ENCODE measurements at places on chromosomes 5 and 9.

DNA sequence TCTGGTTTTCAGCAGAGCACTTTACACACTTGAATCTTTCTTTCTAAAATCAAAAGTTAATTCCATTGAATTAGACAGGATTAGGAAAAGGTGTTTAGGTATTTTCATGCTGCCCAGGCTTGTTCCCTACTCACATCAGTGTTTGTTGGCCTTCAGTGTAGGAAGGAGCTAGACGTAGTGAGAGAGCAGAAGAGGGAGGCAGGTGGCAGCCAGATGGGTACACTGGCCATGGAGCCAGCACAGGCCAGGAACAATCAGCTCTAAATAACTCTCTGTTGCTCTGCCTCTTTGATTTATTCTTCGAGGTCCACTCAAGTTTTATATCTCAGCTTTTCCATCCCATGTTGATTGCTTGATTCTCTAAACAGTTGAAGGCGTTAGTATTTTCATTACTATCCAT is 529.6 kb downstream of the PSAT1 start:
- no peak for DNase-seq

DNA sequence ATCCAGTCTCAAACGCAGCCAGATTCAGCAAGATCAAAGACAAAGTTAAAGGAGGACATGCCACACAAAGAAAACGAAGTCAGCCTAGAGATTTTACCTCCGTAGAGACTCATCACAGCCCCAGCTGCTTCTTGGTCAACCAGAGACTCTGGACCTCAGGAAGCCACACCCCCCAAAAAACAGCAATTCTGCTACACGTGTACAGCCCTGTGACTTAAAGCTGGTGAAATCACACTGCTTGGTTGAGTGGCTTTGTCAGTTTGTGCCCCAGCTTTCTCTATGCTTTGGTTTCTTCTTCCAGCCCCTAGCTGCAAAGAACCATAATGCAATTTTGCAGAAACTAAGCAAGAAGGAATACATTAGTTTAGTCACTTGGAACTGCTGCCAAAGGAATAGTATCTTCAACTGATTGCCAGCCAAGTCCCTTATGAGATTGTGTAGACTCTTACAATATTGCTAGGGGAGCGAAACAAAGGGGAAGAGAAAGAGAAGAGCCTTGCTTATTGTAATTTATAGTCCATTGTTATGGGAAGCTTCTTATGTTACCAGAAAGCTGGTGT is 158.8 kb upstream of the ZNF462 start:
- no peak for DNase-seq

- no peak for DNase-seq
Observed at GRCh38 chr5:1390861-1391600, 46.1 kb upstream of the CLPTM1L start.

DNA sequence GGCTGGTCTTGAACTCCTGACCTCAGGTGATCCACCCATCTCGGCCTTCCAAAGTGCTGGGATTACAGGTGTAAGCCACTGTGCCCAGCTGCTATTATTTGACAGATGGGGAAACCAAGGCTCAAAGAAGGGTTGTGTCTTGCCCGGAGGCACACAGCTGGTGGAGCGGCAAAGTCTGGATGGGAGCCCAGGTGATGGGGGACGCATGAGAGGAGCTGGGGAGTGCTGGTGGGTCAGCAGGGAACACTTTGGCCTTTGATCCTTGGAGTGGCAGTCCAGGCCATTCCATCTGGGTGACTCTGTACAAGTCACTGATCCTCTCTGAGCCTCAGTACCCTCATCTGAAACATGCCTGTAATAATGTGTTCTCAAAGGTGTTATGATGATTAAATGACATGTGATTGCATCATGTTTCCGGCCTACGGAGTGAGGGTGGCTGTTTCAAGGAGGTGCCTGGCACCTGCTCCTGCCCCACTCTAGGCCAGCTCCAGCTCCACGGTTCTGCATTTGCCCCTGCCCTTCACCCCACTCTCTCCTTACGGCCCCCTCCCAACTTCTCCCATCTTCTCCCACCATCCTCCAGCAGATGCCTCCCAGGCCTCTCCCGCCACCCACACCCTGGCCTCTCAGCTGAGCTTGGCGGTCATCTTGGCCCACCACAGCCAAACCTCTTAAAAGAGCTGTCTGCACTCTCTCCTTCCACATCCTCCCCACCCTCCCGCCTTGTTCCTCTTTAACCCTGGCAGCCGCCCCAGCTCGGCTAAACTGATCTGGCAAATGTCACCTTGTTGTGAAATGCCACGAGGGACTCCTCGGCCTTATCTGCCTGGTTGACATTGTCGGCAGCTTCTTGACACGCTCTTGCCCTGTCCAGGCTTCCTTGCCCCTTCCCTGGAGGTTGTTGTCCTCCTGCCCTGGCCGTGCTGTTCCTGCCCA is 5.5 kb upstream of the DBN1 start:
- DNase-seq, result no peak

DNA sequence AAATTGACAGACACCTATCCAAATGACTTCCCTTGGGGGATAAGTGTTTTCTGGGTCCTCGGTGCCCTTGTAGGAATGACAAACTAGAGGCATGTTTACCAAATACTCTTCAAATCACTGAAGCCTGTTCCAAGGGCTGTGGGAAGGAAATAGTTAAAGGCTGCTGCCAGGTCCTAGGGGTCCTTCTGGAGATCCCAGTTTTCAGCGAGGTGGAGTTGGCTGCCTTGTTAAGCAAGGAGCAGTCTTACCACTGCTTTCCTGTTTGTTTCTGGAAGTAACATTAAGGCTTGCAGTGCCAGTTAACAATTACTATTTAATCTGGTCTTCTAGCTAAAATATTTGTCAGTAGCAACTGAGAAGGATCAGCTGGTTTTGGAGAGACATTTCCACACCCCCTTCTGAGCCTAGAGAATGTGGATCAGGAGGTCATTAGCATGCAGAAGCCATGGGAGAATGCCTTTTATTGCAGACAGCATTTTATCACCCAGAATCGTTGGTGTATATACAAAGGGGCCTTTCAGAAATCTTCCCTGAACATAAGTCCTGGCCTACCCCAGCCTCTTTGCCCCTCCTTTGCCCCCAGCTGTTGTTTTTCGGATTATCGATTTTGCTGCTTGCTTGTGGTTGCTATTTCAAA is 238.8 kb downstream of the DMAC1 start:
- DNase-seq, result no peak

DNA sequence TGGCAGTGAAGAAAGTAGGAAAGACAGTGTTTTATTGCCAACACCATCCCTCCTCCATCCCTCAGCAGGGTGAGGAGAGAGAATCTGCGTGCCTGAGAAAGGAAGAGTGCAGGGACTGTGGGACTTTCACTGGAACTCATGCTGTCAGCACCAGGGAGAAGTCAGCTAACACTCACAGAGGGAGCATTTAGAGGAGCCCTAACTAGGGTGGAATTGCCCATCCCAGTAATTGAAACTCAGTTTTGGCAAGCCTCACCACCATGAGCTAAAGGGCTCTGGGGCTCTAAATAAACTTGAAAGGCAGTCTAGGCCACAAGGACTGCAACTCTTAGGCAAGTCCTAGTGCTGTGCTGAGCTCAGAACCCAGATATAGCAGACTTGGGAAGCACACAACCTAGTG is 622.3 kb downstream of the SEMA5A start:
- DNase-seq, result no peak

All from T follicular helper cell (primary cell).